Stimulated activated CD4-positive, alpha-beta T cell treated with anti-CD3 and anti-CD28 coated beads, Interleukin-1b, Interleukin-23, amount 100 ng/mL, for 1 hour (primary cell): ENCODE measurements at places on chromosomes 12 and 14.
A peak's percentile ranks its signal among the peaks of the same experiment; 100 is the strongest.

- no peak for DNase-seq
Observed at GRCh38 chr12:59972905-59973304, 377.1 kb downstream of the SLC16A7 start.

- no peak for DNase-seq
Observed at GRCh38 chr12:83759906-83760305, 1073.2 kb downstream of the TMTC2 start.

DNA sequence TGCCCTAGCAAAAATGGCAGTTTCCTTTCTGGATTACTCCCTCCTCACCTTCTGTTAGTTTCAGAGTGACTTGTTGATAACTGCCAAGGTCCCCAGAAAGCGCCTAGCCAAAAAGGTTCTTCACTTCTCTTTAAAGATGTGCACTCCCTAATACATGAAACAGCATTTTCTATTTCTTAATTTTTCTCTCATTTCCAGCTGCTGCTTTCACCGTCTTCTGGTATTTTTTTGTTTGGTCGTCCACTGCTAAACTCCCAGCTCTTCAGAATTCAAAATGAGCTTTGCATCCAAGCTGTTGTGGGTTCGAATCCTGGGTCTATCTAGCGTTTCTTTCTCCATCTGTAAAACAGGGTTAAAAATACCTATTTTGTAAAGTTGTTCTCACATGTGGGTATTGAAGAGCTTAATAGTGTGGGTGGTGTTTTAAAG, 397 bp upstream of the BORCS5 start:
- DNase-seq = no peak

GRCh38 chr12:18907728-18908127, 169.8 kb downstream of the CAPZA3 start:
- no peak for DNase-seq

DNA sequence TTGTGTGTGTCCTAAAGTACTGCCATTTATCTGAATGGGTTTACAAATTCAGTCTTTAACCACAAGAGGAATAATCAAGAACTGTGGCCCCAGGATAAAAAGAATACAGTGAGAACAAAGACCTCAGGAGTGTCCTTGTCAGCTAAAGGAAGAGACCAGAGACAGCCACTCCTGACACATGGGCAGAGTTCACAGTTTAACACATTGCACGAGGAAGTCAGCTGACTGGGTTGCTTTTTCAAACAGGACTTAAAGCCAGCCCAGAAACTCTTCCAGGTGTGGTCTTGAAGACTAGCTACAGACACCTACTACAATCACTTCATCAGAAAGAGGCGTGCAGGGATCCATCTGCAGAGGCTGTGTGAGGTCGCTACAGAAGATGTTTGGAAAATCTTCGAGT, 42.8 kb downstream of the GNS start:
- DNase-seq = no peak

GRCh38 chr12:95943330-95943842, at the start of gene AMDHD1:
Gene AMDHD1, plus strand, starts transcription at chr12:95943331. Its CDS starts 68 bp downstream, at chr12:95943399.
- no peak for DNase-seq

DNA sequence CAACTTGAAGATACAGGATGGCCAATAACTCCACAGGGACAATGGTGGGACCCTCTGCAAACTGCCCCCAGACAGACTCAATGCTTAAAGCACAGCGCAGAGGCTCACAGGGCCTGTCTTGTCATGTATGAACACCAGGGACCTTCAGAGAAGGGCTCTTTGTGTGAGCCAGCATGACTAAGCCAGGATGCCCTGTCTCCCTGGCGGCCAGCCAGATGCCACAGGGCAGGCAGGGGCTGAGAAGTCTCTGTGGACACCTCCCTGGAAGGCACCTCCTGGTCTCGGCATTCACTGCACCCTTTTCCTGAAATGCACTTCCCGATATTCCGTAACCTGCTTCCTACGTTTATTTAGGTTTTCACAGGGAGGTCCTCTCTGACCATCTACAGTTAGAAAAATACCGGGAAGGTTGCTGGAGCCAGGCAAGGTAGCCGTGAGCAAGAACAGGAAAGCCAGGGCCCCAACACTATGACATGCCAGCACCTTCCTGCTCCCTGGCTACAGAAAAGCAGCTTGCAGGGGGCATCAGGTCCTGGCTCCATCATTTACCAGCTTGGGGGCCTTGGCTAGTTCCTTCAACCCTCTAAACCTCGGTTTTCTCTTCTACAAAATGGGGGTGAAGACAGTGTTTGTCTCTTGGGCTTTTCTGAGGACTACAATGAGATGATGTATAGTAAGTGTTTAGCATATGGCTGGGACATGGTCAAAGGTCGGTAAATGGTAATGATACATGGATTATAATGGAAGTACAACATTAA, 65.0 kb downstream of the PITPNM2 start:
- no peak for DNase-seq

DNA sequence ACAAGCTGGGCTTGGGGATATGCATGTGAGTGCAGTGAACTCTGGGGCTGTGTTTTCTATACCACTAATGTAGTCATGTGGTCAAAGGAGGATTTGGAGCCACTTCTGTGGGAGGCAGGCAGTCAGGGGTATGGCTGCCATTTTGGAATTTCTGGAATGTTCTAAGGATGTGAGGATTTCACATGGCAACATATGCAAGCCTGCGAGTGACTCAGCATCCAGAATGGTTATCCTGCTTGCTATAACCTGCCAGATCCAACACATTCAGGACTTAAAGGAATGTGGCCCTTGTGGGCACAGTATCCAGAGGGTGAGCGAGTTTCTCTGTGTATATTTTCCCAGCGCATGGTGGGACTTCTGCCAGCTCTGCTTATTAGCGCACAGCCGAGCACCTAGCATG, 249.2 kb upstream of the PWP1 start:
- DNase-seq = no peak

GRCh38 chr14:33734387-33734786, 216.5 kb downstream of the EGLN3 start:
- DNase-seq = no peak

GRCh38 chr12:107847830-107848229, 73.3 kb downstream of the ASCL4 start:
- no peak for DNase-seq

DNA sequence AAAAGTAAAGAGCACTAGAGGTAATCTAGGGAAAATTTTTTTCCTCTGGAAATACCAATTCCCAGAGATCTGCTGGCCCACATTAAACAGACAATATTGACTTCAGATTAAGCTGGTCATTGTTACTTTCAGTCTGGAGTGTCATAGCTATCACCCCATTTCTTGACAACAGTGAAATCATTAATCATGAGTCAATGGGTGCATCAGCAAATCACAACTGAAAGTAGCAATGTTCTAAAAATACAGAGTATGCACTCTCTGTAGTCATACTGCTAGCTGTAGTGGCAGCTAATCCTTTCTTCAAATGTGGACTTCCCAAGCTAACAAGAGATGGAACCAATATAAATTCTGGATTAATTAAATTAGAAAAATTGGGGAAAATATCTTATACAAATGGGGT, 129.9 kb downstream of the CPNE8 start:
- DNase-seq = no peak

DNA sequence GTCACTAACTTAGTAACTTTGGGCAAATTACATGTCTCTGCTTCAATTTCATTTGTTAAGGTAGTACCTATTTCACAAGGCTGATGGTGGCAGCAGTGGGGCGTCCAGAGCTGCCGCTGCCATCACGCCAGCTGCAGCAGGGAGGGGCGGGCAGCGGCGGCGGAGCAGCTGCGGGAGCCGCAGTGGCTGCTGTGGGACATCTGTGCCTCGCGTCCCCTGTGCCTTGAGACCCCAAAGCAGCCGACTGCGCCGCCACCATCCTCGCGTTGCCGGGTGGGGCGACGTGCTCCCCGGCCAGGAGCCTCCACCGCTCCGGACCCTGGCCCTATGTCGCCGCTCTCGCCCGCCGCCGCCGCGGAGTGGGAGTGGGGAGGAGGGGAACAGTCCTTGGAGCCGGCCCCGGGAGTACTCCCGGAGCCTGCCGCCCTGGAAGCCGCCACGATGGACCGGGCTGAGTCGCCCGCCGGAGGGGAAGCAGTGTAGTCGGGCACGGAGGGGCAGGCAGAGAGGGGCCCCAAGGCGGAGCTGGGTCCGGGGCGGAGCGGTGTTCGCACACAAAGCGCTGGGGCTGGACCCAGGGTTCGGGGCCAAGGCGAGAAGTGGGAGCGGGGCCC, 51.4 kb downstream of the A2M start:
- DNase-seq = peak; percentile 21

DNA sequence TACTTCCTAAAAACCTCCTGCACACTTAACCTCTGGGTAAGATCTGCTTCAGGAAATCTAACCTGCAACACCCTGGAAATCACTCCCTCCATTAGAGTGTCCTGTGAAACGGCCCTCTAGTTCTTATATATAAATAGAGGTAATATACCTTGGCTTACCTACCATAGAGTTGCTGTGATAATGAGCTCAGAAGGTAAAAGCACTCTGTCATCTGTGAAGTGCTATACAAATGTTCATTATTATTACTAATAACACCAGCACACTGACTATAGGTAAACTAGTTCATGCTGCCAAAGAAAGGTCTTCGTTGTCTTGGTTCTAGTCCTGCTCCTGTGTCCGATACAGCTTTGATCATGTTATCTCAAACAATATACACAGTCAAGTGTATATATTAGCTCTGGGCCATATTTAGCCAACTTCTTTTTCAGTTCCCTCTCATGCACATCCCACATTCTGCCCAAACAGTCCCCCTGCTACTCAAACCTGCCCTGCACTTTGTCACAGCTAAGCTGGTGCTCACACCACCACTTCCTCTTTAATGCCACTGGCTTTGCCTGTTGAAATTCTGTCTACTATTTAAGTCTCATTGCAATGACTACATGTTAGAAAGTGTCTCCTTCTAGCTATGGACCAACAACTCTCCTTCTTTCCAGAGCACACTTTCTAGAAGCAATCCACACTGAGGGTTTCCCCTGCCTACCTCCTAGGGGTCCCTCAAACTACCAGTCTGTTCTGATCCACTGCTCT, 5.1 kb downstream of the E2F7 start:
- DNase-seq = no peak

GRCh38 chr12:6195665-6196535, 4.3 kb upstream of the CD9 start:
- DNase-seq = peak; percentile 67

DNA sequence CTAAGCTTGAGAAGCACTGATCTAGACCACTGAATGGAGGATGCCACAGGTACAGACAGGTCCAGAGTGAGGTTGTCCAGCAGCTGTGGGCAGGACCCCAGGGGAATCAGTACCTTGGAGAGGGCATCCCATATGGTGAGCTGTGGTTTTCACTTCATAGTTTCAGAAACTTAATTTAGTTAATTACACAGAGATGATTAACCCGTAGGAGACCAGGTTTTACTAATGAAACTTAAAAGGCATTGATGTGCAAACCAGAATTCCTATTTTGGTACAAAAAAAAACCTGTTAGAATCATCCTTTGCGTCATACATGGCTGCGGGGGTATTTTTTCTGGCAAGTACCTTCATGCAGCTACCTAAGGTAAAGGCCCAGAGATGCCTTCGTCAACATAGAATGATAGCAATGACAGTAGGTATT, 159.3 kb downstream of the DACT1 start:
- no peak for DNase-seq

- DNase-seq = no peak
Observed at GRCh38 chr12:104909761-104910160, 48.3 kb downstream of the SLC41A2 start.

- DNase-seq = no peak
Observed at GRCh38 chr12:12582895-12583303, 20.2 kb upstream of the DUSP16 start.

GRCh38 chr14:101184104-101184455, 280.6 kb upstream of the RTL1 start:
- no peak for DNase-seq

DNA sequence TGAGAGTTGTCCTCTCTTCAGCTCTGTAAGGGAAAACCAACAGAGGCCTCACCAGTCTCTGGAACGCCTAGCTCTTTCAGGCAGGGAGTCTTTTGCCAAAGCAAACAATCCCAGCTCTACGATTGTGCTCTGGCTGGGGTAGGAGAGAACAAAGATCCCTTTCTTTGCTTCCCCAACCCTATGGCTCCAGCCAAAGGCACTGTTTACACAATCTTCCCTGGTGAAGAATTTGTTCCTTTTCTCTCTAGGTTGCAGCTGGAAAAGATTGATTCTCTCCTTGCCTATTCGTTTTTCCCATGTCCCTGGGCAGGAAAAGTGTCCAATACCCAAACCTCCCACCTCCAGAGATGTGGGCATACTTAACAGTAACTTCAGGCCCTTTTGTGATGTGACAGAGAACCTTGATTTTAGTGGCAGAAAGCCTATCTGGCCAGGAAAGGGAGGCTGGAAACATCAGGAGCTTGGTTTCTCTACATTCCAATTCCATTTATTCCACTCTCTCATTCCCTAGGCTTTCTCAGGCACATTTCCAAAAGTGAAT, 16.8 kb downstream of the ATP5MC2 start:
- DNase-seq = no peak

GRCh38 chr12:74899031-74899829, 310.4 kb downstream of the KCNC2 start:
- DNase-seq = no peak

DNA sequence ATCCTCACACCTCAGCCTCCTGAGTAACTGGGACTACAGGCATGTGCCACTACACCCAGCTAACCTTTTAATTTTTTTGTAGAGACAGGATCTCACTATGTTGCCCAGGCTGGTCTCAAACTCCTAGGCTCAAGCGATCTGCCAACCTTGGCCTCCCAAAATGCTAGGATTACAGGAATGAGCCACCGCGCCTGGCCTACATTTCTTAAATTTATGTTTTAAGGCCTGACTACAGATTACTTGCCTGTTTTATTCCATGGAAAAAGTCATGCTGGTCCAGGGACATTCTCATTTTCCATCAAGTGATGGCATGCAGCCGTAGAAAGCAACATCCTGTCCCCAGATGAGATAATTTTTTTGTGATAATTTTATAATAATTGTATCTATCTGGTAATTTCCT, 6.1 kb downstream of the CD9 start:
- DNase-seq = no peak

DNA sequence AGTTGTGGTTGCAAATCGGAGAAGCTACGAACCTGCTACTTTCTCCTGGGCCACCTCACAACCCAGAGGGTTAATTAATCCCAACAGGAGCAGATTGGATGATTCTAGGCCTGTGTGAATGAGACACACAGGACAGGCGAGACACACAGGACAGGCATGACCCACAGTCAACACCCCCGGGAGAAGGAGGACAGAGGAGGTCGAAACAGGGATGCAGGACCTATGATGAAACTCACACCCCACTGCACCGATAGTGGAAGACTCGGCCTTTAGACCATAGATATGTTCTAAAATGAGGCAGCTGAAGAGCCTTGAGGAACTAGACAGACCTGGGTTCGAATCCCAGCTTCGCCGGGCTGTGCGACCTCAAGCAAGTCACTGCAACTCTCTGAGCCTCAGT, 11.6 kb downstream of the TMEM119 start:
- no peak for DNase-seq

GRCh38 chr12:108190529-108190928, 61.4 kb downstream of the WSCD2 start:
- no peak for DNase-seq

- DNase-seq = no peak
Observed at GRCh38 chr12:124869059-124869665, 5.5 kb upstream of the SCARB1 start.

GRCh38 chr14:77980475-77981321, 180.8 kb downstream of the ADCK1 start:
- DNase-seq = no peak

GRCh38 chr14:72822946-72823611, 70.8 kb downstream of the DPF3 start:
- DNase-seq = no peak
